ENCODE measurements at places on chromosomes 16 and 17.

- DNase-seq = no peak
These were observed 8.8 kb downstream of the TMEM170A start for GRCh38 chr16:75455677-75456076.

- no peak for DNase-seq
These were observed 36.9 kb upstream of the CPHXL start for GRCh38 chr16:75763204-75763603.

DNA sequence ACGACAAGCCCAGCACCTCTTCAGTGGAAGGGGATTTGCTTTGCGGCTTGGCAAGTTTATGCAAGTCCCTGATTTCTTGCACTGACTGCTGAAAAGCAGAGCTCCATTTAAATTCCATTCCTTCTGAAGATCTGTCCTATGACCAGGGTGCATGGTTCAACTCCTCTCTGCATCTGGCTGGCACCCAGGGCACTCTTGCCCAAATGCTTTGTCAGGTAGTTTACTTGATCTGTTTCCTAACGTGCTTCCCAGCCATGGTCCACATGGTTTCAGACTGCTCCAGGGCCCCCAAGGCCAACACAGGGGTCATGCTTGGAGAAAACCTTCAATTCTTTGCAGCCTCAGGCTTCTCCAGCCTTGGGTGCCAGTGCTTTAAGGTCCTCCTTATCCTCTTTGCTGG lies 11.2 kb upstream of the HP start:
- DNase-seq = no peak

DNA sequence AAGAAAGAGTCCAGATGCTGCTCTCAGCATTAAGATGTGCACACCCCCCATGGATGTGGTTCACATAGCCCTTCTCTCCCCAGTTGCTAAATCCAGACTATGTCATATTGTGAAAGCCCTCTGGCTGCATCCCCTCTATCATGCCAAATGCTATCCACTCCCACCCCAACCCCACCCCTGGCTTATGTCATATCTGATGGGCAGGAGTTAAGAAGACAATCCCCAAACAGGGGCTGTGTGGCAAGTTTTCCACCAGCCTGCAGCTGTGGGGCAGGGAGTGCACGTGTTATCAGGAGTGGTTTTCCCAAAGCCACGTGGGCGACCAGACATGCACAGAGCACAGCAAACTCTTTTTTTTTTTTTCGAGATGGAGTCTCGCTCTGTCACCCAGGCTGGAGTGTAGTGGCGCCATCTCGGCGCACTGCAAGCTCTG lies 10.0 kb downstream of the FAM117A start:
- DNase-seq = no peak

DNA sequence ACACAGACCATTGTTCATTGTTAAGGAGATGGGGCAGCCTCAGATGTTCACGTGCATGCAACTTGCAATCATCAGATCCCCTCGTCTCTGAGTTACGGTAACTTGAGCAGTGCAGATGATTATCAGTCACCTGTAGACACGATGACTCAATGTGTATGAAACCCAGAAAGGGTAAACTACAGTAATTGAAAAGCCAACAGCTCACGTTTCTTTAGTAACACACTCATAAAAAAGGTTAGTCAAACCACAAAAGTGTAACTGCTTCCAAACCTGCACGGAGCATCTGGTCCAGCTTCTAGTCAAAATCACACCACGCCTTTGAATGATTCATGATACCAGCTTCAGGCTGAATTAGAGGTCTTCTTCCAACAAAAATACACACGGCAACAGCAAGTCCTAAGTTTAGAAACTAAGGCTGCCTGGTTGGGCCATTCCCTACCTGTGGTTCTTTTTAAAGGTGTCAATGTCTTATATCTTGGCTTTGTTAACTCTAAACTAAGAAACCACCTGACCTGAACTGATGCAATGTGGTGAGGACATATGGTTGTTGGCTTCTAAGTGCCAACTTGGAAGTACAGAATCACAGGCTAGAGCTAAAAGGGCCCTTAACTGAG lies 32.3 kb downstream of the GRB7 start:
- DNase-seq = peak; percentile 60

DNA sequence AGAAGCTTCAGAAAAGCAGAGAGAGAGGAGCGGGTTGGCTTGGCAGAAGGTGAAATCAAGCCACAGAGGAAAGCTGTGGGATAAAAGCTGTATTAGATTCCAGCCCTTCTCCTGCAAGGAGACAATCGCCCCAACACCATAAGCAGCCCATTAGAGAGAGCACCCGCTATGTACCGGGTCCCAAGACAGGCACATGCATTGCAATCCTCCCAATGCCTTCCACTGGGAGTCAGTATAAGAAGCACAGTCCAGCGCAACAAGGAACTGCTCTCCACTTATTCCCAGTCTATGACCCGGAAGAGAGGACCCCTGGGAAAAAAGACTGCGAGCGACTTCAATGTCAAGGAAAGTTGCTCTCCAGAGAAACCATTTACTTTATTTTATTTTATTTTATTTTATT lies 43.8 kb downstream of the NOG start:
- no peak for DNase-seq

DNA sequence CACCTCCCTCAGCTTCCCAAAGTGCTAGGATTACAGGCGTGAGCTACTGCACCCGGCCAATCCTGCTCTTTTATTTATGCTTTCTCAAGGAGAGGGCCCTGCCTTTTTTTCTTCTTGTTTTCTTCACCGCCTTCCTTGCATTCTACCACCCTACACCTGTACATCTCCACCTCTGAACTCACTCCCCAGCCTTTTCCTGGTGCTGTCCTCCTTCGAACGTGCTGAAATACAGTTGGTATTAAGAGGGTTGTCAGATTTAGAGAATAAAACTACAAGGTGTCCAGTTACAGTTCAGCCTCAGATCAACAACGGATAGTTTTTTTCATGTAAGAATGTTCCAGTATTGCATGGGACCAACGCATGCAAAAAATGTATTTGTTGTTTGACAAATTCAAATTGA lies 1.7 kb downstream of the PIRT start:
- DNase-seq = no peak

DNA sequence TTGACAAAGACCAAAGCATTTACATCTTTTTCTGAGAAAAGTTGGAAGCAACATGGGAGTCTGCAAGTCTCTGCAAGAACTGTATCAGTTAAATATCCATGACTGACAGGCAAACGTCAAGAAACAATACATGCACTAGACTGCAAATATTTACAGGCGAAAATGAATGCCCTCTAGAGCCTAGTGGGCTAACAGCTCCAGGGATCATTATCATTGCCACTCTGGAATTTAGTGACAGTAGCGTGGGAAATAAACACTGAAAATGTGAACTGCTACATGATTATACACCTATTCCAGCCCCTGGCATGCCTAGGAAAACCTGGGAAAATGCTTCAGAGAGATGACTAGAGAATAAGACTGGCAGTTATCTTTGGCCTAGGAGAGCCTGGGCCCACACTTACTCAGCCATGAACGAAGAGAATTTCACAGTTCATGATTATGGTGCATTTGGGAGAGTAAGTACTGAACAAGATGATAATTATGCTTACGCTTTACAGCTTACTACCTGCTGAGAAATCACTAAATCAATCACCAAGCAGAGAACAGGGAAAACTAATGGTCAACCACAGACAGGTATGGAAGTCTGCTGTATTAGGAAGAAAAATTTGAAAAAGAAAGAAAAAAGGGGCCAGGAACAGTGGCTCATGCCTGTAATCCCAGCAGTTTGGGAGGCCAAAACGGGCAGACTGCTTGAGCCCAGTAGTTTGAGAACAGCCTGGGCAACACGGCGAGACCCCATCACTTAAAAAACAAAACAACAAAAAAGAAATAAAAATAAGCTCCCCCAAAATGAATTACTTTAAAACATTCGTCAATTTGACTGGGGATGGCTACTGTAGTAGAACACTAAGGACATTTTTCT lies 66.6 kb upstream of the CLEC18B start:
- DNase-seq = no peak

GRCh38 chr16:79212114-79212791 lies 388.3 kb downstream of the MAF start:
- DNase-seq = no peak

- DNase-seq = no peak
These were observed 51.4 kb downstream of the USP22 start for GRCh38 chr17:20991276-20992037.

GRCh38 chr17:4708436-4708835 lies 2.0 kb upstream of the ARRB2 start:
- DNase-seq = no peak

DNA sequence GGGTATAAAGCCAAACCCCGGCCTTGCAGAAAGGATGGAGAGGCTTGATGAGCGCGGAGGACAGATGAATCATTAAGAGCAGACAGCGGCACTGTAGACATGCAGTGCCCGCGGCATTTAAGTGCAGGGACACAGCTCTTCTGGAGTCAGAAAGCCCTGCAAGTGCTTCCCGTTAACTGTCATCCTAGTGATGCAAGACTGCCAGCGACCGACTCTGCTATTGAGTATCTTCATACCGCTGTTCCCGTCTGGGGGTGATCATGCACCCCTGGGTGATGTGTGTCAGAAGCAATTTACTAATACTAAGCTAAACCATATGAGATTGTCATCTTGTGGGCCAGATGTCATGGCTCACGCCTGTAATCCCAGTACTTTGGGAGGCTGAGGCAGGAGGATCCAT lies 101.0 kb downstream of the ABCC6 start:
- no peak for DNase-seq

GRCh38 chr17:72838068-72838467 lies 254.4 kb downstream of the SLC39A11 start:
- DNase-seq = no peak

DNA sequence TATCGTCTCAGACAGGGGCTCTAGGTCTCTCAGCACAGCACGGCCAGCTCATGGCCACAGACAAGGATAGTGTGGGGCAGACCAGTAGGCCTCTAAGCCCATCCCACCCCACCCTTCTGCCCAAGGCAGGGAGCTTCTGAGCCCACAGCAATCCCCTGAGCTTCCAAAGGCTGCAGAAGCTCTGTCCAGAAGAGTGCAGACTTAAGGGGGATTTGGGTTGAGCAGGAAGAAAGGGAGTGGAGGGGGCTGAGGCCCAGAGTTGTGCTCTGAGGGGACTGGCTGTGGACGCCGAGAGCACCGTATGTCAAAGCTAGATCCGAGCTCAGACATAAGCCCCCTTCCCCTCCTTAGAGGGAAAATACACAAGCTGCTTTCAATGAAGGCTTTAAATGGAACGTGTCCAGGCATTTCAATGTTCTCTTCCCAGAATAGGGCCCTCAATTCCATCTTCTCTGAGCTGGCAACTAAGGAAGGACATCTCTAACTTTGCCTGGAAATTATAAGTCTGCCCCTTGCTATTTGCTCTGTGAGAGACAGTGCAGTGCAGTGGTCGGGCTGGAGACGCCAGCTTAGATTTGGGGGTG lies 116.4 kb upstream of the RPL38 start:
- no peak for DNase-seq

DNA sequence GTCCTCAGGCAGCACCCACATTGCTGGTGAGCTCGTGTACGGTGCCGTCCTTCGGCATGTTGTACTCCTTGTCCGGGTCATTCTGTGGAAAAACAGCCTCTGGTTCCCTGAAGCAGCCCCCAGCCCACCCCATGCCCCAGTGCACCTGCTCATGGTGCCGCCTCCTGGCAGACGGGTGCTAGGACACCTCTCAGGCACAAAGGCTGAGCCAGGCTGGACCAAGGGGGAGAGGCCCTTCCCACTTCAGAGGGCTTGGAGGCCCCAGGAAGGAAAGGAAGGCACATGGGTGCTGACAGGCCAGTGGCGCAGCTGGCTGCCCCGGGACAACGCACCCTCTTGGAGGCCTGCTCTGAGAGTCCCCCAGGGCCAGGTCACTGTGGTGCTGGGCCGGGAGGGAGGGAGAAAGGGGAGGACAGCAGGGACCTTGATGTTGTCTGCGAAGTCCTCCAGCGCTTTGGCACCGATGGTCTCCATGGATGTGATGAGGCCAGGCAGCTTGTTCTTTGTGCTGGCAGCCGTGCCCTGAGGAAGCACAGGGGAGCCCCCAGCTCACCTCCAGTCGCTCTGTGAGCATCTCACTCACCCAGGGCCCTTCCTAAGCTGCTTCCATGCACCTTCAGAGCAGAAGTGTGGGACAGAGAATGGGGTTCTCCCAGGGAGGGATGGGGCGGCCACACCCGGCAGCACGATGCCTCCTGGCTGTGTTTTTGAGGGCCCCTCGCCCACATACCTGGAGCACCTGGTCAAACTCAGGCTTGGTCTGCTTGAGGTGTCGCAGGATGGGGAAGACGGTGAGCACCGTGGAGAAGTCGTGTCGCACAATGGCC lies 9.3 kb downstream of the ZACN start:
- no peak for DNase-seq

GRCh38 chr17:50056217-50056960 lies 479 bp downstream of the ITGA3 start:
- peak; percentile 78 for DNase-seq

DNA sequence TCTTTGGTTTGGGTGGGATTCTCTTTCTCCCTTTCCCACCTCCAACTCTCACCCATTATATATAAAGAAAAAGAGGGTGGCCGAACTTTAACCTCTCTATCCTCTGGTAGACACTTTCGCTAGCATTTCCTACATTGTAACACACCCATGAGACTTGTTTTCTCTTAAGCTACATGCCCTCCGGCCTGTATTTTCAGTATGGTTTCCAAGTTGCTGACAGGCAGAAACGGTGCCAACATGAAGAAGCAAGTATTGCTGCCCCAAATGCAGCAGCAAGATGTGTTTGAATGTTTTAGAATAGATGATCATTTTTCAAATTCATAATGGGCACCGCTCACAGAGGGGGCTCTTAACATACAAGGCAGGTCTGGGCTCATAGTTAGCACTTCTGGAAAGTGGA lies 18.7 kb upstream of the CYB5B start:
- DNase-seq = no peak

- DNase-seq = no peak
These were observed 520.7 kb downstream of the MAF start for GRCh38 chr16:79079656-79080420.

DNA sequence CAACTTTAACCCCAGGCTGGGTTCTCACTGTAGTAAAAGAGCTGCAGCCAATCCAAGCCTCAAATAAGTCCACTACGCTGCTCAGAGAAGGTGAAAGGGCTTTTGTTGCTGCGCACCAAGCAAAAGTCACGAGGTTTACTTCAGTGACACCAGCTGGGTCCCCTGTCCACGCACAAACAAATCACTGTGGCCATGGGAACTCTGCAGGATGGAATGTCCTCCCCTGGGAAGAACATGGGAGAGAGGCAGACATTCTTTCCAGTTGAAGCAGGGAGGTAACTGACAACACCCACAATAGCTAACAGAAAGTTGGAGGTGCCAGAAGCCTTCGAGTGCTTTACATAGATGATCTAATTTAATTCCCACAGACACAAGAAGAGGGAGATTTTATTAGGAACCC lies 181.9 kb downstream of the PMP22 start:
- no peak for DNase-seq

GRCh38 chr16:61237884-61238485 lies 798.3 kb downstream of the CDH8 start:
- DNase-seq = no peak
